Hematopoietic multipotent progenitor cell treated with erythropoietin and hydrocortisone succinate and interleukin-3 and kit ligand, for 17 days (in vitro differentiated cells): ENCODE measurements at places on chromosomes 3 and 15.

DNA sequence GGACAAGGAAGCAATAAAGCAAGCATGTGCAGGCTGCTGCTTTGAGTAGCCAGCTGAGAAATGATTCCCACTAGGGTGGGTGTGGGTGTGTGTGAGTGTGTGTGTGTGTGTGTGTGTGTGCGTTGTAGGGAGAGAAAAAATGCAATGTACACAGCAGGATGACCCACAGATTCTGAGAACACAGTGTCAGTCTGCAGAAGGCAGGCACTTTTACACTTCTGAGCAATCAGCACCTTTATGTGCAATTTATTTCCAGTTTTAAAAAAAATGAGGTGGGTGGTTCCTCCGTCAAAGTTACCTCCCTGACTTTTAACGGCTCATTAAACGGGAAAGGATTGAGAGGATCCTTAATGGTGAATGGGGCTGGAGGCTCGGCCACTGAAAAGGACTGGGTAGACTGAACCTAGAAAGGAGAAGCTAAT lies 38.5 kb upstream of the LIPC start:
- no peak for DNase-seq

DNA sequence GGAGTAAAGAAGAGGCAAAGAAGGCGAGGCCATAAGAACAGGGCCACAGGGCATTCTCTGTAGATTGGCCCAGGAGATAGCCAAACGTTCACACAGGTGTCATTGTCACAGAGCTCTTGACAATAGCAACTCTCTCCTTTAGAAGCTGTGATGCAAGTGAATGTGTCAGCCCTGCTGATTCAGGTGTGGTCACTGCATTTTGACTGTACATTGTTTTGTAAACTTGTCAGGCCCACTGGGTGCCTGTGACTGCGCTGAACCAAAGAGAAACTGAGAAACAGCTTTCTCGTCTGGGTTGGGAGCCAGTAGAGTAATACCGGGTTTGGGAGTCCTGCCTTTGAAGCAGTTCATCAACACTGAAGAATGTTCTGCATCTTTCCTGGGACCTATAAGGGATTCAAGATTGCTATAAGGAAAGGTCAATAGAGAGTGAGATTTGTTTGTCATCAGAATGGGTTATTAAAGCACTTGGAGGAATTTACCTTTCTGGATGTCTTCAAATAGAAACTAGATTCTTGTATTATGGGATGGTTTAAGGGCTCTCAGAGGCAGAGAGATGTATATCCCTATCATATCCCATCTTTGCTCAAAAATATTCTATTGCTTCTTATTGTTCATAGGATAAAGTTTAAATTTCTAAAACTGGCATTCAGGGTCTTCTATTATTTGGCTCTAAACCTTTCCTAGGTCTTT lies 45.4 kb downstream of the TMEM45A start:
- no peak for DNase-seq

DNA sequence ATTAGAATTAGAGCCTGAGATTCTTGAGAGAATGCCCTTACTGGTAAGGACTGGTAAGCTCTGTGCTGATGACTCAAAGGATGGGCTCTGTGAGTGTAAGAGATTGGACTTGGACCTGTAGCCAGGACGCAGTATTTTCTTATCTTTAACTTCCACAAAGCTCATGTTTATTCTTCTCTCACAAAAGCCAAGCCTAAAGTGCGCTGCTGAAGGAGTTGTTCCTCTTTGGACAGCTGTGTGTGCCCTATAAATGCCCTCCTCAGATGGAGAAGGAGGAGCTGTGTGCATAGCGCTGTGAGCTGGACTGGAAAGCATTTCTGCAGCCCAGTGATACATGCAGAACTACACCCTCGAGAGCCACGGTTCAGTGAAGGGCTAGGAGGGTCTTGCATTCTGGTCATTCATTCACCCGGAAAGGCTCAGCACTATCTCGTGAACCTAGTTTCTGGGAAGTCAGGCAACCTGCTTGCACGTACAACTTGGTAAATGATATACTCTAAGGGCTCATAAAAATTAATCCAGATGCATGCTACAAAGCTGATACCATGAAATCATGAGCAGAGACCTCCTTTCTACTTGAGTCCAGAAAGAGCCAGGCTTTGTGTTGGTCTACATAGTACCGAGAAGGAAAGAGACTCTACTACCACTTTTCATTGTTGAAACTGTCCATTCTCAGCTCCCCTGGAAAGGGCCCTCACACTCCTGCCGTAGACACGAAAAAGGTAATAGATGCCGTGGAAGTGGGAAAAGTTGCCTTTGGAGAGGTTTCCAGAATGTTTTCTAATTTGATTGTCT lies 103.0 kb upstream of the TBL1XR1 start:
- no peak for DNase-seq

GRCh38 chr3:192848371-192849233 lies 69.1 kb downstream of the MB21D2 start:
- DNase-seq = no peak

DNA sequence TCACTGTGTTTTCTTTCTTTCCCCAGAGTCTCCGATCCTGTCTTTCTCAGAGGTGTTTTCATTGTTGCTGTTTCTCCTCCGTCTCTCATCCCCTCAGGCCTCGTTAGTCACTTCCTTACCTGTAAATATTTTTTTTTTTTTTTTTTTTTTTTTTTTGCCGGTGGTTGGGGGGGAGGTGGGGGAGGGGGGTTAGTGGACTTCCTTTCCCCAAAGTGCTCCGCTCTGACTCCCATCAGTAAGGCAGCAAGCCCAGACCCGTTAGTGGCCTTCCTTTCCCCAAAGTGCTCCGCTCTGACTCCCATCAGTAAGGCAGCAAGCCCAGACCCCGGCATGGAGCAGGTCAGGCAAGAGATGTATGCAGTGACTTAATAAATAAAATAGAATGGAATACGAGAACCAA lies 97.1 kb upstream of the TNFAIP8L3 start:
- no peak for DNase-seq

DNA sequence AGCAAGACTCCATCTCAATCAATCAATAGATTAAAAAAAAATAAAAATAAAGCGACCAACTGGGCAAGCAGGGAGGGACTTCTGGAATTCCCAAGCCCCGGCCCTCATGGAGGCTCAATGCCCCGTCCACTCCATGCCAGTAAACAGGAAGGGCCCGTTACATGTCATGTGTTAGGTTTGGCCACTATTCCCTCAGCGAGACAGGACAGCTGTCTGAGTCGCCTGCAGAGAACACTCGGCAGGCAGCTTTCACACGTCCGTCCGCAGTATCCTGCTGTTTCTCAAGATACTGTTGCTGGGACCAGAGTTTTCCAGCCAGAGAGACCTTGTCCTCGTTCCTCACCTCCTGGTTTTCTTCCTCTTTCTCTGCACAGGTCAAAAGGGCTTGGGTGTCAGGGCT lies 18.0 kb downstream of the TMEM44 start:
- no peak for DNase-seq

GRCh38 chr15:85913461-85913860 lies 118.7 kb upstream of the KLHL25 start:
- DNase-seq = no peak

DNA sequence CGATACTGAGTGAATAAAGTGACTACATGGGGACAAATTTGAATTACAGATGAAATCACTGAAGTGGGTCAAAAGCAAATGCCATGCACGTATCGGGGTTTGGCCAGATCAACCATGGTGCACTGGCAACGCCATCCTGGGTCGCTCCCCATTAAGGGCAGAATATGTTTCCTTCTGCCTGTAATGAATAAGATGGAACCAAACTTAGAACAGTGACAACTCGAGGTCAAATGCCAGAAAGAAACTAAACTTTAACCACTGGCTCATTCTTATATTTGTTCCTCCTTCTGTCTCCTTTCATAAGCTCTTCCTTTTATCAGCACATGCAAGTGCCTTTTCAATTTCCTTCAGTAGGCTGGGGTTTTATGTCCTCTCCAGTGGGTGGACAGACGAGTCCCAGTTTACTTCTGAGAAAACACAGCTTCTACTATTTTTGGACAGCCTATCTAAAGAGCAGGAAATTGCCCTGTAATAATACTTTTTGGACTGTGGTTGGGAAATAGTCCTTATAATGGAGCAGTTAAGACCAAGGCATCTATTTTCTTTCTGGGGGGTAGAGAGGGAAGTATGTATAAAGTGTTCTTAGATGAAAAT lies 61.4 kb downstream of the WHAMM start:
- no peak for DNase-seq

DNA sequence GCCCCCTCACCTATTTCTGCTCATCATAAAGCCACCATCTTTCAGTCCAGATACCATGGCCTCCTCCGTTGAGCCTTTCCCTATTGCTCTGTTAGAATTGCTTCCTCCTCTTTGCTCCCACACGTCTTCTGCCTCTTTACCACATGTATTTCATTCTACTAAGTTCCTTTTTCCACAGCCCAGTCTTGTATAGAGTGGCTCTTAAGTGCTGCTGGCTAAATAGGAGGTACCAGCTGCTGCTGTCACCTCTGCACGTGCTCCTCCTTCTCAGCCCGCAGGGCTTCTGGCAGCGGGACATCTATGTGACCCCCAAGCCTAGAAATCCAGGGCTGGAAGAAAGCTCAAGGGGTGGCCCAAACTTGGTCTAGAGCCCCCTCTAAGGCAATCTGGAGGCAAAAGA lies 38.8 kb upstream of the PLXND1 start:
- DNase-seq = no peak
